ENCODE measurements at places on chromosomes 3 and 15.

GRCh38 chr15:71060983-71061382, 54.3 kb upstream of the THSD4 start:
- no peak for DNase-seq

- no peak for DNase-seq
Measured at GRCh38 chr3:29531644-29532043, 250.8 kb downstream of the RBMS3 start.

GRCh38 chr3:13282358-13282985, 137.7 kb downstream of the NUP210 start:
- no peak for DNase-seq

DNA sequence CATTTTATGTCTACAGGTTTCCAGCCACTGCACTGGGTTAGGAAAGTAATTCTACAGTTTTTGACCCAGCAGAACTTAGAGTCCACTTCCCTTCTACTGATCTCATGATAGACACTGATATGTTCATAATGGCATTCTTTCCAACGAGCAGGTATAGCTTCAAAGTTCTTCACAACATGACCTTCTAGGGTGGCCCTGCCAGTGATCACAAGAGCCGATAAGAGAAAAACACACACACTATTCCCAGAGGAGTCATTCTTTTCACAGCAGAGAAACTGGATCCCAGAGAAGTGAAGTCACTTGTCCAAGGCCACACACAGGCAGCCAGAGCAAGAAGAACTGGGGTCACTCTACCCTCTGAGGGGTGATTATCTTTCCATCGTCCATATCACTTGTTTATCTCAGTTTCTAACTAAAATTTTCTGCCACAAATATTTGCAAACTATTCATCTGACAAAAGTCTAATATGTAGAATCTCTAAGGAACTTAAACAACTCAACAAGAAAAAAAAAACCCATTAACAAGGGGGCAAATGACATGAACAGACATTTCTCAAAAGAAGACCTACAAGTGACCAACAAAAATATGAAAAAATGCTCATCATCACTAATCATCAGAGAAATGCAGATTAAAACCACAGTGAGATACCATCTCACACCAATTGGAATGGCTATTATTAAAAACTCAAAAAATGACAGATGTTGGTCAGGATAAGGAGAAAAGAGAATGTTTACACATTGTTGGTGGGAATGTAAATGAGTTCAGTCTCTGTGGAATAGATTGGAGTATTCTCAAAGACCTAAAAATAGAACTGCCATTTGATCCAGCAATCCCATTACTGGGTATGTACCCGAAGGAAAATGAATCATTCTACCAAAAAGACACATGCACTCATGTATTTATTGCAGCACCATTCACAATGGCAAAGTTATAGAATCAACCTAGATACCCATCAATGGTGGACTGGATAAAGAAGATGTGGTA, 31.5 kb downstream of the SPTSSB start:
- no peak for DNase-seq

GRCh38 chr3:12895391-12896062, 54.2 kb upstream of the RPL32 start:
- no peak for DNase-seq

GRCh38 chr3:64352639-64352992, 127.3 kb upstream of the PRICKLE2 start:
- no peak for DNase-seq

DNA sequence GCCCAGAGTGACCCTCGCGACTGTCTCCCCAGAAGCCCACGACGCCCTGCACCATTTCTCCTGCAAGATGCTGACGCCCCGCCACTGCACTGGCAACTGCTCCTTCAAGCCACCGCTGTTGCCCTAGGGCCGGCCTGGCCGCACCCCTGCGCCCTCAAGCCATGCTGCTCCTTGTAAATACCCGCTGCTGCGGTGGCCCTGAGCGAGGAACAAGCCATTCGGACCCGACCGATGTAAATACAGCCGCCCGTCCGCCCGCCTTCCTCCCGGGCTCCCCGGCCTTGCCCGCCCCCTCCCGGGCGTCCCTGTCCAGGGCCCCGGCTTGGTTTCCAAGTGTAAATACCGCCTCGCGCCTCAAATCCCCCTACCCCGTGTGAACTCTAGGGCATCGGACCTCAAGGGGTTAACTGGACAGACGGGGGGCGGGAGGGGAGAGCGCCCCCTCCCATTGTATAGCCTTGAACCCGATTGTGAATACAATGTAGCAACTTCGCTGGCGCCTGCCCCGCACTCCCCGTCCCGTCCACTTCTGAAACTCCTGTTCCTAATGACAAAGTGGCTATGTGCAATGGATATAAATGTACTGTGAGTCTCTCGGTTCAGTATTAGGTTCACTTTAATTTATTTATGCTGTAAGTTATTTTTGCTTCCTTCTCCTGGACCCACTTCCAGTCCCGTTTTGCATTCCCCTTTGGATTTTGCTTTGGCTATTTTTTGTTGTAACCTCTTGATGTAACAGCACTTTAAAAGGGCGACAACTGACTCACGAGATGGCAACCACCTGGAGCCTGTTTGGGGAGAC, 5.9 kb downstream of the RNU6-1 start:
- peak; percentile 64 for DNase-seq

GRCh38 chr3:62439978-62440377, 66.6 kb upstream of the FEZF2 start:
- DNase-seq = no peak

DNA sequence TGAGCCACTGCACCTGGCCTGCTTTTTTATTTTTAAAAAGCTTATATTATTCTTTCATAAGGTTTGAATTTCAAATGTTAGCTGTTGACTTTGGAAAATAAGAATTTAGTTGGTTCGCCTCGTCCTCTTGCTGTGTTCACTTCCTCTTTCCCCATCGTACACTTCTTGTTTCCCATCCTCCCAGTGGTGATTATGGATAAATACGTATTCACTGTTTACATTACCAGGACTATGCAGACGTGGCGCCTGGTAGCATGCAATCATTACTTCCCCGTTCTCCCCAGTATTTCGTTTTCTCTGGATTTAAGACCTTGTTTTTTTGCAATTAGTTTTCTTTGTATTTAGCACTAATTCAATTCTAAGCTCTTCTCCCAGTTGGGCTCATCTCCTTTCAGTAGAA, 70.1 kb downstream of the LMLN start:
- no peak for DNase-seq

GRCh38 chr15:101320501-101321052, 25.5 kb upstream of the SNRPA1 start:
- DNase-seq = no peak

DNA sequence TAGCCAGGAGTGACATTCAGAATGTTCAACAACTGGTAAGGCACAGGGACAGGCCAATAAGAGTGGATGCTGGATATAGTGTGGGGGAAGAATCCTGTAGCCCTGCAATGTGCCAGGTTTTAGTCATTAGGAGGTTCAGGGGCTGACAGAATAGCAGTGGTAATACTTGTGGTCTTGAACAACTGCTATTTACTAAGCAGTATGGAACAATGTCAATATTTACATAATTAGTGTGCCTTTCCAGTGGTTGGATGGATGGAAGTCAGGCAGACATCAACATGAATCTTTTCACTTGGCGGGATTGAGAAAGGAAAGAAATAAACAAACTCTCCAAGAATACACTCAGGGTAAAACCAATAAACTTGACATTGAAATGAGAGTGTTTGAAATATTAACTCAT, 55.1 kb downstream of the OTOL1 start:
- no peak for DNase-seq

DNA sequence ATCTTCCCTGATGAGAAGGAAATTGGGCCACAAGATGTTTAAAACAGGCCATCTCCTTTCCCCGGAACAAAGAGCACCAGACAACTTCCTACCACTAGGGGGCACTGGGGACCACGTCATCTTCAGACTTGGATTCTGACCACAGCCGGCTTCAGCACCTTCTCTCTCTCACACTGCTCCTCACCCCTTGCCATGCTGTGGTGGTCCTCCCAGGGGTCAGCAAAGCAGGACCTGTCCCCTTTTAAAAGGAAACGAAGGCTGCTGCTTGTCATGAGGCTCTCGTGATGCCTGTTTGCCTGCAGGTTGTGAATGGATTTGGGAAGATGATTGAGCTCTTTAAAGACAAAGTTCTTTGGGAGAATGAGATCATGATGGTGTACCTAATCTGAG, 16.2 kb downstream of the RFT1 start:
- DNase-seq = peak; percentile 89

GRCh38 chr3:14631687-14632441, 19.7 kb upstream of the CCDC174 start:
- no peak for DNase-seq

GRCh38 chr3:27456554-27456953, 27.6 kb downstream of the SLC4A7 start:
- no peak for DNase-seq

GRCh38 chr15:31062310-31062847, 39.1 kb downstream of the TRPM1 start:
- no peak for DNase-seq

- DNase-seq = no peak
Measured at GRCh38 chr3:189626286-189626685, 4.9 kb upstream of the TP63 start.

GRCh38 chr3:170889132-170889531, 19.1 kb upstream of the RPL22L1 start:
- DNase-seq = no peak

DNA sequence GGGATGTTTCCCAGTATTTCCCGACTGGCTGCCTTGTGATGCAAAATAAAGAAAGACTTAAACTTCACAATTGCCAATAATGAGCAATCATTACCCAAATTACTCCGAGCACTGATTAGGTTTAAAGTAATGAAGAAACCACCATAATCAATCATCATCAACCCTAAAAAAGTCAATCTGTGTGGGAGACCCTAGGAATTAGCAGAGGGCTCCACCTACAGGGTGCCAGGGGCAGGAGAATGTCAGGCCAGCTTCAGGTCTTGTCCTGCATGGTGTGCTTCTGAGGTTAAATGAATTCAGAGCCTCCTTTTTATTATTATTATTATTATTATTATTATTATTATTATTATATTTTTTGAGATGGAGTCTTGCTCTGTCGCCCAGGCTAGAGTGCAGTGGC, 478.0 kb upstream of the ARRDC4 start:
- no peak for DNase-seq

- no peak for DNase-seq
Measured at GRCh38 chr15:56351353-56351752, 13.9 kb upstream of the TEX9 start.

- DNase-seq = peak; percentile 43
Measured at GRCh38 chr15:65132878-65133547, 595 bp downstream of the PDCD7 start.

DNA sequence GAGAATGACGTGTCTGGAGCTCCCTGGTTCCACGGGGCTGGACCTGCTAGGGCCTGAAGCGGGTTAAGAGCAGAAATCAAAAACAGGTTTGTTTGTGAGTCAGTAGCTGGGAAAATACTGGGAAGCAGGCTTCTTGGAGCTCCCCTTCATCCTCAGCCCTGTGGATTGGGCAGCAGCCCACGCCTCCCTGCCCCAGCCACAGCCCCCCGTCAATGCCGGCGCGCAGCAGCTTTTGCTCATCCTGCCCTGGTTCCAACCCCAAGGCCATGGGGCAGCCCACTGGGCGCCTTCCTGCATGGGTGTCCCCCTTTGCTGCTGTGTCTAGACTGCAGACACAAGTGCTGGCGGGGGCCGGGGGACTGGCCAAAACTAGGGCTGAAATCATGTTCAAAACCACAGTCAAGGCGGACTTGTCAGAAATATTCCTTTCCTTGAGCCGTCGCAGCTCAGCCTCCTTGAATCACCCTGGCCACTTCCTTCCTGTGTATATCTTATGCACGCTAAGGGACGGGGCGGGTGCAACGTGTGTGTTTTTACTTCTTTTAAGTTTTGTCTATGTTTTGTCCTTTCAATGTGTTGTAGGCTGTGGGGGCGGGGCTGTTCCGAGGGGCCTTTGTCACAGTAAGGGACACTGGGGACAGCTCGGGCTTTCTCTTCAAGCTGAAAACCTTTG, 108.1 kb downstream of the KLF13 start:
- no peak for DNase-seq

DNA sequence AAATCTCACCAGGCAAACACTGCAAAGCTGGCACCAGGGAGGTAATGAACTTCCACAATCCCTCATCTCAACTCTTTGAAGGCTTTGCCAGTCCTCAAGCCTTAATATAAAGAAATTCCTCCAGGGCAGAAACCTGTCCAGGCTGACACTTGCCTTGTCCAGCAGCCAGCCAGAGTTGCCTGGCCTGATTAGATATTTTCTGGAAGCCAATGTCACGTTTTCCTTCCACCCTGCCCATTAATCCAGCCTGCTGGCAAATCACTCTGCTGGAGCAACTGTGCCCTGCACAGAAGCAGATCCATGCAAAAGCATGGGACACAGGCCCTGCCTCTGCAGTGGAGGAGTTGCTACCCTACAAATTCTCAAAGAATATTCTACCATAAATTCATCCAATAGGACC, 56.5 kb downstream of the HEG1 start:
- DNase-seq = no peak

GRCh38 chr3:129409541-129409940, 18.9 kb downstream of the EFCAB12 start:
- DNase-seq = no peak

DNA sequence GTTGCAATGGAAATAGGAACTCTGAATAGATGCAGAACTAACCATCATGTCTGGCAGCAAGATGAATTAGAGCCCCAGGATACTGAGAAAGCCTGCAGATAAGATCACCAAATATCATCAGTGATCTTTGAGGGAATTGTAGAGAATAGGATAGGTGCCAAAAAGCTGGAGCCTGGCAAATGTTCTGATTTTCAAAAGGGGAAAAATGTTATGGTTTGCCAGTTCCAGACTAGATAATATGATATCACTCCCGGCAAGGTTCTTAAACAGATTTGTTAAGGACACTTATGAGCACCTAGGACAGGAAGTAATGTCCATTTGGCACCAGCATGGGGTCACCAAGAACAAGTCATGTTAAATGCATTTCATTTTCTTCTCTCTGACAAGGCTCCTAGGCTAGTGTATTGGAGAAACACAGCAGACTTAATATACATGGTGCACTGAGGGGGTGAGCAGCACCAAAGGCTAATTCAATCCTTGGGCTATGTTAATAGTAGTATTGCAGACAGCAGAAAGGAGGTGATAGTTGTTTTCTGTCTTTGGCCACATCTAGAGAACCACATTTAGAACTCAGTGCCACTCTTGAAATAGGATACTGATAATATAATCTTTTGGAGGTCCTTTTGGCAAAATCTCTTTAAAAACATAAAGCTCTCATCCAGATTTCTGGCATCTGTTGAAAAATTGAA, 4.8 kb downstream of the SRGAP3 start:
- DNase-seq = no peak

- DNase-seq = no peak
Measured at GRCh38 chr3:65545429-65545828, 493.3 kb downstream of the MAGI1 start.

DNA sequence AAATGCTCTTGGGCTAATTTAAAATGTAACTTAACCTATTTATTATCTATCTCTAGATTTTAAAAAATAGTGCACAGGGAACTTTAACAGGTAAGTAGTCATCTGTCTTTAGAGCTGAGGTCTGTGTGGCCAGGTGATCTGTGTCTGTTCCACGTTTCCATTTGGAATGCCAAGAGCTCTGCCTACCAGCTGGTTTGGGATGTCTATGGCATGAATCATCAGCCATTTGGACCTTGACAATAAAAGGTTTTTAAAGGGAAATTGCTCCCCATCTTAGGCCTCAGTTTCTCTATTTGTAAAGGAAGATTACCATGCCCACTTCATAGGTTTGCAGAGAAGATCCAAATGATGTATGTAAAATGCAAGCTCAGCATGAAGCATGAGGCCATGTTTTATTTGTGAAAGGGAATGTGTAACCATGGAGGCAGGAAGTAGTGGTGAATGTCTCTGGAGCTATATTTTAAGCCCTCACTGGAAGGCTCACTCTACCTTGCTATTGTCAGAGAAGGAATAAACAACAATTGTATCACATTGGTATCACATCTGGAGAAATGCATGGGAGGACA, 548.1 kb upstream of the LMCD1 start:
- DNase-seq = no peak

- DNase-seq = no peak
Measured at GRCh38 chr3:187130346-187131066, 8.8 kb downstream of the RPL39L start.

All from neural crest cell (in vitro differentiated cells).